Coronary artery (tissue), 2 donors: ENCODE measurements at places on chromosomes 1 and 21.
A peak's percentile ranks its signal among the peaks of the same experiment; 100 is the strongest.

DNA sequence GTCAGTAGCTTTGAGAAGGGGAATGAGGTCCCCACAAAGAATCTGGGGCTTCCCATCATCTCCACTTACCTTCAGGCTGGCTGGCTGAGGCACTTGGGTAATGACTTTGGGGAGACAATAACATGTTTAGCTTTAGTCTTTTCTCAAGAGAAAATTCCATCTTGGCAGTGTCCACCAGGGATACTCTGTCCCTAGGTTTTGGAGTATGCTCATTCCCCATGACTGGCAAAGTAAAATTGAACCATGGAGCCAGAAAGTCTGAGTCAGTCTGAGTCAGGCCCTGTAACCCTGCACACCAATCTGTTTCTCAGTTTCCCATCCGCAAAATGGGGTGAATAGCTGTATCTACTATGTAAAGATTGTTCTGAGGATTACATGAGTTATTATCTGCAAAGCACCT is 28.2 kb downstream of the RUNX1 start:
- peak; percentile 14 for DNase-seq

DNA sequence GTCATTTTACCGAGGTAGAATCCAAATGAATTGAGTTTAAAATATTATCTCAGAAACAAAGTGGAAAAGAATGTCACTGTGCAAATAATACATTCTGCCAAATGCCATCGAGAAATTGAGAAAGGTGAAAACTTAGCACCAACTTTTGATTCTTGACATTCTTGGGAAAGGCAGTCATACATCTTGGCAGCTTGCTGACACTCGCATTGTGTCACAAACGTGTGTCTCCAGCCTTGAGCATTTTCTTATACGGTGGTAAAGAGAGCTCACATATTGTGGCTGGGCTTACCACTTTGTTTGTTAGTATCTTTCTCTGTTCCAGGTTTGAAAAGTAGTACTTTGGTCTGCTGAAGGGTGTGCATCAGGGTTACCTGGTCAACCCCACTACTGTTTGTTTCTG is 1456.1 kb downstream of the BRINP3 start:
- DNase-seq: no peak

DNA sequence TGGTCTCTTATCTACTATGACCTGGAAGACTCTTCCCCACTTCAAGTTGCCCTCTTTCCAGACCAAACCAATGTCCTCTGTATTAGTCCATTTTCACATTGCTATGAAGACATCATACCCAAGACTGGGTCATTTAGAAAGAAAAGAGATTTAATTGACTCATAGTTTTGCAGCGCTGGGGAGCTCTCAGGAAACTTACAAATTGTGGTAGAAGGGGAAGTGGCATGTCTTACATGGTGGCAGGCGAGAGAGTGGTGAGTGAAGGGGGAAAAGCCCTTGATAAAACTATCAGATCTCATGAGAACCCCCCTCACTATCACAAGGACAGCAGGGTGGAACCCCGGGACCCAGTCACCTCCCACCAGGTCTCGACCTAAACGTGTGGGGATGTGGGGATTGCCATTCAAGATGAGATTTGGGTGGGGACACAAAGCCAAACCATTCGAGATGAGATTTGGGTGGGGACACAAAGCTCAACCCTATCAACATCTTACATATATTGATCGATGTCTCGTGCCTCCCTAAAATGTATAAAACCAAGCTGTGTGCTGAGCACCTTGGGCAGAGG is 14.2 kb upstream of the AGPAT3 start:
- DNase-seq: no peak

GRCh38 chr1:108598340-108598739 is 38.4 kb downstream of the EEIG2 start:
- no peak for DNase-seq

DNA sequence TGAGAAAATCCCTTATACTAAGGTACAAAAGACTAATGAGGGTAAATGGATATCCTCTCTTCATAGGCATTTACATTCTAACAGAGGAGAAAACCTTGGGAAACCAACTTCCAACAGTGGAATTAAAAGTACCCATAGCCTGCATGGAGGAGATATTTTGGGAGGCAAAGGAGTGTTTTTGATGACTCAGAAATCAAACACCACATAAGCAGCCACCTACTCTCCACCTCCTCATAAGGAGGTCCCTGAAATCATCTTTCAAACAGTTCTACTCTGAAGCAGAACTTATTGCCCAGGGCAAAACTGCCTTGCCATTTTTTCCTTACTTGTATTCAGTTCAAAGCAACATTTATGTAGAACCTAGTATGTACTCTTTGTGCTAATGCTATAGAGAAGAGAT is 211.3 kb downstream of the KCNH1 start:
- DNase-seq: no peak

- no peak for DNase-seq
Measured at GRCh38 chr1:201061049-201061448, 37.5 kb upstream of the KIF21B start.

DNA sequence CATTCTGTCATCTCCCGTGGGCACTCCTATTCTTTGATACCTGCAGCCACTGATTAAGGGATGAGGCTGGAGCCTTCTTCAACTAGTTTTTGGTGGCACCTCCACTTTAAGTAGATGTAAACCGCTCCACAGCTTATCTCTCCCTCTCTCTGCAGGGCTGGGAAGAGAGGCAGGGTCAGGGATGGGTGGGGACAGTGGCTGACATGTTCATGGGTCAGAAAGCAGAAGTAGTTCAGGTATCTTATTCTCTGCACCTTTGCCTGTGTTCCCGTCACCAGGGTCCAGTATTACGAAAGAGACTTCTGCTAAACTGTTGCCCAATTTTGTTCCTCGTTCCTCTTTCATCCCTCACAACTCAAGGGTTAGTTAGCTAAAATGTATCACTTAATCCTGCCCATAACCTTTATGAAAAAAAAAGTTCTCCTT is 51.7 kb upstream of the EDEM3 start:
- DNase-seq: no peak

GRCh38 chr1:175629318-175629694 is 114.1 kb downstream of the TNR start:
- DNase-seq: no peak

- DNase-seq: no peak
Measured at GRCh38 chr1:198492872-198493271, 47.6 kb downstream of the ATP6V1G3 start.

GRCh38 chr1:51740652-51741051 is 123.8 kb downstream of the OSBPL9 start:
- DNase-seq: no peak

DNA sequence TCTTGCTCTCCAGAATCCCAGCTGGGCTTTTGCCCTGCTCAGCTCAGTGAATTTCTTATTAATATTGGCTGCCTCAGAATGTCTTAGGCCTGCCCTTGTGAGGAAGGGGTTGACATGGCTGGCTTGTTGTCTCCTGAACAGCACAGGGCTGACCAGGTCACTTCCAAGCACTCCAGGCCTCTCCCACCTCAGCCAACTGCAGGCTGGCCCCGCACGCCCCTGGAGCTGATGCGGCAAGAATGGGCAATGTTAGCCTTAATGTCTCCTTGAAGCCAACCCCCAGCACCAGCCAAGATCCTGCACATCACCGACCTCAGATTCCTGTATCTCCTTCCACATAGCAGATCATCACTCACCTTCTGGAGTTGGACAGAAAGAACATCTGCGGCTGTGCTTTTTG is 598.6 kb downstream of the AJAP1 start:
- DNase-seq: peak; percentile 35

DNA sequence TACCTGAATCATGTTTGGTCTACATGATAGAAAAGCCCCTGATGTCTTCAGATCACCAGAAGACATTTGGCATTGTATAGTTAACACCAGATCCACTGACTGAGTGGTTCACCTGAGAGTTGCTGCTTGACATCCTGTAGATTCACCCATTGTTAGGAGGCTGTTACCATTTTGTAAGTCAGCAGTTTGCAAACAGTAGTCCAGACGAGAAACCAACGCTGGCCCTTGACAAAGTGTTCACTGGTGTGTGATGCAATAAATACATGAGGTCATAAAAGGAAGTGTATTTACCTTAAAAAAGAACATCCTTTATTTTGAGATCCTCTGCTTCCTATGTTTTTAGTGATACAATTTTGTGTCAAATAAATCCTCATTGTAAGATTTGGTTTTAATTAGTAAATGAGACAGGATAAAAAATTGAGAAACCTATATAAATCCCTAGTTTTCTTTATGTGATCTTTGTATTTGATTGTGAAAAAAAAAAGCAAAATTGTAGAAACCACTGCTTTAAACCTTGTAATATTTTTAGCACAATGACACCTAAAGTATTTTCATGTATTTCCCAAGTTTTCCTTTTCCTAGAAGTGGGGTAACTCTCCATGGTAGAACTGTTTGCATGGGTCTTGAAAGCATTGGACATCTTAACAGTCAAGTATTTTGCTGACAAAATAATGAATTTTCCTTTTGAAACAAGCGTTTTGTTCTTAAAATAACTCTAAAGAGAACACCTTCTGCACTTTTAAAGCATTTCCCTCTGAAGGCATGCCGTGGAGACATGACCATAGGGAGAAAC is 204.3 kb downstream of the FGGY start:
- DNase-seq: no peak

- no peak for DNase-seq
Measured at GRCh38 chr1:32394890-32395432, 720 bp upstream of the BSDC1 start.

GRCh38 chr21:36082237-36082664 is 12.4 kb downstream of the CBR1 start:
- no peak for DNase-seq

- peak; percentile 77 for DNase-seq
Measured at GRCh38 chr1:111222308-111223125, 5.0 kb upstream of the CHI3L2 start.

DNA sequence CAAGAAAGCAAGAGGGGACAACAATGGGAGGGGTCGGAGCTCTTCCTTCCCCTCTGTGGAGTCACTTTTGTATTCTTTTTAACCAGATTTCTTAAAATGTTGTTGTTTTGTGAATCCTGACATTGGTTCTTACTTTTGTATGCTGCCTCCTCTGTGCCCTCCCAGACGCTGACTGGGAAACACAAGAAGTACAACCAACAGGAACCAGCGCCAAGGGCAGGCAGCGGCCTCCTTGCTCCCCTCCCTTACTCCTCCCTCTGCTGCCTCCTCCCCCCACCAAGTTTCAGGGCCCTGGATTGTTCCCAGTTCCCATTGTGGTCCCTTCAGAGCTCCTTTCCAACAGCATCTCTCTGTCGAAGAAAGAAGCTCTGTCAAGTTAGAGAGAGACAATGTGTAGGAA is 111.1 kb downstream of the BRINP2 start:
- no peak for DNase-seq

DNA sequence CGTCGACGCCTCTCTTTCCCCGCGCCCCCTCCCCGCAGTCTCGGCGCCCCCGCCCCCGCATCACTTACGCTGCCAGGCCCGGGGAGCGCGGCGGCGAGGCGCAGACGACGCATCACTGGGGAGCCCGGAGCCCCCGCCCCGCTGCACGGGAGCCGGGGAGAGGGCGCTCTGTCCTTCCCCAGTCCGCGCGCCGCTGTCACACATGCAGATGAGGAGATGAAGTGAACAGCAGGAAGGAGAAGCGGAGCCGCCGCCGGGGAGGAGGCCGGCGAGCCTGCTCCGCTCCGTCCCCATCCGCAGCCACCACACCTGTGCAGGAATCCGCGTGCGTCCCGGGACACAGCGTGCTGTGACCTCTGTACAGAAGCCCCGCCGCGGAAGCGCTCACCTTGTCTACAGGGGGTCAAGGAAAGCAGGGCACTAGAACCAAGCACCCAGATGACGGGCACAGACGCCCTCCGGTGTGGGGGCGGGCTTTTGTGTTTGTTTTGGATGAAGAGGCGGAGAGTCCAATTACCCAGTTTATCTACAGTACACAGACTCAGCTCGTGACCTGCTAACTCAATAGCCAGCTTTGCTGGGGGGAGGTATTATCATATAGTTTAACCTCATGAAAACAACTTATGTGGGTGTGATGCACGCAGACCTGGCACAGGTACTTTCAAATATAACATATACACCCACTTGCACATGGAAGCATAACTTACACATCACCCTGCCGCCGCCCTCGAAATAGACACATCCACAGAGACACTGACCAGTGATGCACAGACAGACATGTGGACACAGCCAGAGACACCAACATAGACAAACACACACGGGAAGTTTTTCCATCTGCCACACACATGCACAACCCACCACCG is 12.4 kb downstream of the KLHDC8A start:
- DNase-seq: no peak

- no peak for DNase-seq
Measured at GRCh38 chr1:220213382-220213983, 58.8 kb downstream of the RAB3GAP2 start.

GRCh38 chr1:182087304-182087703 is 25.8 kb upstream of the ZNF648 start:
- DNase-seq: no peak

GRCh38 chr1:54998677-54999076 is at the start of gene BSND:
Gene BSND (plus strand): TSS chr1:54998933. CDS start chr1:54999187, 254 bp downstream.
- DNase-seq: no peak

GRCh38 chr1:63674238-63674864 is 81.1 kb downstream of the PGM1 start:
- DNase-seq: peak; percentile 84
